CD4-positive, alpha-beta memory T cell (primary cell): ENCODE measurements at places on chromosomes 3 and 15.

DNA sequence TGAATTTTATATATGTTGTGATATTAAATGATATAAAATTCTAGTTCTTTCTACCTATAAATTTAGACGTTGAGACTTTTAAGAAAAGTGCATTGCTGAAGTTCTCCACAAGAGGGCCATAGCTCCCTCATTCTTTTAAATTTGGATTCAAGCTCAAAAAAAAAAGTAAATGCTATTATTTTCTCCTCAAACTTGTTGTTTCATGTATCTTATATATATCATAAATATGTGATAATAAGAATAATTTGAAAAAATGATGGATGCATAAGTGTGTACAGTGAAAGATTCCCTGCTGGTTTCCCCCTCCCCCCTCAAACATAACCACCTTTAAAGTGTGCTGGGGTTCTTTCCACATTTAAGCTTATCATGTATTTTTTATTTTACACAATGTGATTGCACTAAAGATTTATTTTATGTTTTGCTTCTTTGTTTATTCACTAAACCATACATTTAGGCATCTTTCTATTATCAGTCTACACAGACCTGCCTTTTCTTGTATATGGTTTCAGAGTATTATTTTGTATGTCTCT is 769.4 kb upstream of the GOLIM4 start:
- no peak for DNase-seq
- H3K27ac ChIP-seq, result no peak overlapping the region
- no peaks in the 10 kb centered on the region for H3K4me1 ChIP-seq

DNA sequence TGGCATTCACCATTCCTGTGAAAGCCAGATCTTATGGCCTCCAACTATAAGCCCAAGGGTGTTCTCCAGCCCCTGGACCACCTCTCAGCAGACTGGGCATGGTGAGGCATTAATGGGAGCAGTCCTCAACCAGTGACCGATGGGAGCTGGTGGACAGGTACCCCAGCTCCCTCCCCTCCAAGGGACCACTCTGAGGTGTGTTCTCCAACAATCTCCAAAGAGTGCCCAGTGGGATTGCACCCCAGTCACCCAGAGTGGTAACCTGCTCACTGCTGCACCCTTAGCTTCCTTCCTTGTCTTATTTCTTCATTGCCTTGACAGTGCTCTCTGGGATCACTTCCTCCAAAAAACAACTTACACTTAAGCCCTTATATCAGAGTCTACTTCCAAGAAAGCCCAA is 8.2 kb upstream of the ITGA11 start:
- no peaks in the 10 kb centered on the region for H3K36me3 ChIP-seq
- H3K4me3 ChIP-seq, result no peak overlapping the region
- no peak for DNase-seq
- no peaks in the 10 kb centered on the region for H3K4me1 ChIP-seq

DNA sequence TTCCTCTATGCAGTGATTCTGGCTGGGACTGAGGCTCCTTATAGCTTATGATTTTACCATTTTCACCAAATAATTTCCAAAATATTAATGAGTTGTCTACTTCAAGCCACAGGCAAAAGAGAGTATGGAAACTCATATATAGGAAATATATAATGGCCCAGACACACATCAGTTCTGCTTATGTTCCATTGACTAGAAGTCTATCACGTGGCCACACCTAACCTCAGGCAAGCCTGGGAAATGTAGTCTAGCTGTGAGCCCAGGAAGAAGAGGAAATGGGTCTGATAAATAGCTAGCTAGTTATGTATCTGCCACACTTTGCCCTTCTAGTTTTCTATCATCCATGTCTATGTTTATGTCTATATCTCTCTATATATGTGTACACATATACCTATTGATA is 195.1 kb downstream of the OTOL1 start:
- H3K36me3 ChIP-seq, result no peaks in the 10 kb centered on the region
- H3K4me3 ChIP-seq, result no peak overlapping the region
- no peak overlapping the region for H3K27ac ChIP-seq
- no peaks in the 10 kb centered on the region for H3K27me3 ChIP-seq

GRCh38 chr3:19934098-19934566 is at the start of gene EFHB:
Gene EFHB, minus strand, starts transcription at chr3:19934217. Its CDS starts 199 bp downstream, at chr3:19934018.
- no peak within 1 kb of the TSS for H3K4me3 ChIP-seq
- H3K27me3 ChIP-seq, result no peaks in the 10 kb centered on the region
- no peak for DNase-seq
- no peak within 1 kb of the TSS for H3K27ac ChIP-seq
- H3K4me1 ChIP-seq, result no peaks in the 10 kb centered on the region

GRCh38 chr3:54891540-54891897 is 36.3 kb downstream of the LRTM1 start:
- no peak overlapping the region for H3K27ac ChIP-seq
- no peak overlapping the region for H3K4me3 ChIP-seq
- DNase-seq, result no peak
